ENCODE measurements at places on chromosomes 3 and 15. TPM values are rescaled to one million over a fixed set of nuclear protein-coding genes. Genes with fewer than 3 reads are reported as not detected.

The SNX33 gene
- 19.9 TPM for polyA plus RNA-seq

The DNAH12 gene
- 0.89 TPM for polyA plus RNA-seq

The RASGRP1 gene
- polyA plus RNA-seq: 13.9 TPM

The FOXP1 gene
- 31.2 TPM for polyA plus RNA-seq

The BDH1 gene
- 49.0 TPM for polyA plus RNA-seq

The REC114 gene
- polyA plus RNA-seq: not detected

The CHAC1 gene
- 4.9 TPM for polyA plus RNA-seq

The CX3CR1 gene
- 5.0 TPM for polyA plus RNA-seq

The PLXNB1 gene
- polyA plus RNA-seq: 234 TPM

The GUCA1C gene
- polyA plus RNA-seq: 0.27 TPM

The LRRIQ4 gene
- polyA plus RNA-seq: 0.32 TPM

The WDR93 gene
- polyA plus RNA-seq: 1.9 TPM

The ANKRD63 gene
- 0.11 TPM for polyA plus RNA-seq

The GOLGA8S gene
- polyA plus RNA-seq: 1.4 TPM

The CGNL1 gene
- polyA plus RNA-seq: 65.1 TPM

The EPHB3 gene
- 26.9 TPM for polyA plus RNA-seq

The FMN1 gene
- 21.0 TPM for polyA plus RNA-seq

The HGD gene
- polyA plus RNA-seq: 72.3 TPM

The CYP1A2 gene
- 0.14 TPM for polyA plus RNA-seq

The PCSK6 gene
- 7.2 TPM for polyA plus RNA-seq

The HIGD2B gene
- polyA plus RNA-seq: not detected

The TMC3 gene
- polyA plus RNA-seq: 0.25 TPM

The PPARG gene
- polyA plus RNA-seq: 26.9 TPM

The KBTBD13 gene
- polyA plus RNA-seq: 0.05 TPM

The UBAP1L gene
- 2.0 TPM for polyA plus RNA-seq

The SMAD6 gene
- 38.5 TPM for polyA plus RNA-seq

The ZMYND10 gene
- polyA plus RNA-seq: 5.0 TPM

The SQOR gene
- 25.6 TPM for polyA plus RNA-seq

The RASL12 gene
- 7.4 TPM for polyA plus RNA-seq

The CPB1 gene
- 0.79 TPM for polyA plus RNA-seq

The CHRNA5 gene
- 6.3 TPM for polyA plus RNA-seq

The GPR176 gene
- polyA plus RNA-seq: 13.5 TPM

The CFAP100 gene
- polyA plus RNA-seq: 0.59 TPM

The MAGEL2 gene
- polyA plus RNA-seq: 3.9 TPM

The SPATA12 gene
- not detected for polyA plus RNA-seq

The CCDC9B gene
- 4.0 TPM for polyA plus RNA-seq

The TRIM42 gene
- polyA plus RNA-seq: not detected

The ECE2 gene
- not detected for polyA plus RNA-seq

The ALG1L2 gene
- 1.7 TPM for polyA plus RNA-seq

The TTC21A gene
- polyA plus RNA-seq: 6.1 TPM

The MORF4L1 gene
- 743 TPM for polyA plus RNA-seq

The GOLGA6L7 gene
- polyA plus RNA-seq: 1.1 TPM

The SLC6A20 gene
- 0.20 TPM for polyA plus RNA-seq

The CHDH gene
- 8.3 TPM for polyA plus RNA-seq

The C15orf61 gene
- 6.6 TPM for polyA plus RNA-seq

The LRTM1 gene
- polyA plus RNA-seq: not detected

The KLHDC8B gene
- 41.0 TPM for polyA plus RNA-seq

The GRK7 gene
- 0.18 TPM for polyA plus RNA-seq

The SERINC4 gene
- polyA plus RNA-seq: not detected

The OR5H15 gene
- polyA plus RNA-seq: not detected

The NPAP1 gene
- polyA plus RNA-seq: 1.8 TPM

The C2CD4A gene
- 0.35 TPM for polyA plus RNA-seq

The KLHL40 gene
- polyA plus RNA-seq: not detected

Measured in left renal cortex interstitium (tissue), 4 donors.